ENCODE measurements at places on chromosomes 2 and 18.
A peak's percentile ranks its signal among the peaks of the same experiment; 100 is the strongest.

DNA sequence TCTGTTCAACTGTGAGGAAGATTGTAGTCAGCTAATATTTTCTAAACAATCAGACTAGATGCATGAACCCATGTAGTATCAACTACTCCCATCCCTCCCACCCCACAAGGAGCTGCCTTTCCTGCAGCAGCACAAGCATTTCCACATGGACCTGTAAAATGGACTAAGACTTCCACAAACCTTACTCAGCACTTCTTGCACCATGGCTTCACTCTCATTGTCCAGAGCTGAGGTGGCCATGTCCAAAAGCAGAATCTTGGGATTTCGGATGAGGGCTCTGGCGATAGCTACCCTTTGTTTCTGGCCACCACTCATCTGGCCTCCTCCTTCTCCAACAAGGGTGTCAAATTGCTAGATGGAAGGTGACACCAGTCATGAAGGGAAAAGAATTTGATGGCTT is 61.3 kb downstream of the ABCB11 start:
- H3K36me3 ChIP-seq: no peaks in the 10 kb centered on the region
- DNase-seq: no peak
- H3K4me3 ChIP-seq: no peak overlapping the region
- peaks cover 3% of the 10 kb centered on the region for H3K4me1 ChIP-seq
- H3K27ac ChIP-seq: no peak overlapping the region

GRCh38 chr18:23650968-23651927 is 11.5 kb downstream of the ANKRD29 start:
- DNase-seq: no peak
- no peaks in the 10 kb centered on the region for H3K27me3 ChIP-seq
- no peak overlapping the region for H3K4me3 ChIP-seq
- peaks cover 9% of the 10 kb centered on the region for H3K4me1 ChIP-seq
- H3K36me3 ChIP-seq: no peaks in the 10 kb centered on the region

DNA sequence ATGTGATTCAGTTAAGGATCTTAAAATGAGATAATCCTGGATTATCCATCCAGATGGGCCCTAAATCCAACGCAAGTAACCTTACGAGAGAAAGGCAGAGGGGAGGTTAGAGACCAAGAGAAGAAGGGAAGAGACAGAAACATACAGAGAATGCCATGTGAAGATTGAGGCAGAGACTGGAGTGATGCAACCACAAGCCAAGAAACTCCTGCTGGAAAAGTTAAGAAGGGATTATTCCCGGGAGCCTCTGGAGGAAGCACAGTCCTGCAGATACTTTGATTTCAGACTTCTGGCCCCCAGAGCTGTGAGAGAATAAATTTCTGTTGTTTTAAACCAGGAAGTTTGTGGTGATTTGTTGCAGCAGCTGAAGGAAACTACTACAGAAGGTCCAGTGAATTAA is 992.7 kb downstream of the BCL11A start:
- no peaks in the 10 kb centered on the region for H3K4me1 ChIP-seq
- DNase-seq: no peak
- no peak overlapping the region for H3K27ac ChIP-seq
- H3K27me3 ChIP-seq: no peaks in the 10 kb centered on the region
- no peaks in the 10 kb centered on the region for H3K36me3 ChIP-seq
- no peak overlapping the region for H3K4me3 ChIP-seq

GRCh38 chr18:42157420-42157819 is 202.4 kb downstream of the PIK3C3 start:
- no peaks in the 10 kb centered on the region for H3K4me1 ChIP-seq
- H3K4me3 ChIP-seq: no peak overlapping the region
- no peak for DNase-seq
- no peak overlapping the region for H3K27ac ChIP-seq

- DNase-seq: no peak
- H3K27ac ChIP-seq: peak overlapping the region; percentile 96
- no peaks in the 10 kb centered on the region for H3K27me3 ChIP-seq
- peak overlapping the region; percentile 87 for H3K4me3 ChIP-seq
- H3K4me1 ChIP-seq: peaks cover 56% of the 10 kb centered on the region
- peaks cover 13% of the 10 kb centered on the region for H3K36me3 ChIP-seq
These were observed 550 bp downstream of the MYL12B start for GRCh38 chr18:3262234-3263131.

DNA sequence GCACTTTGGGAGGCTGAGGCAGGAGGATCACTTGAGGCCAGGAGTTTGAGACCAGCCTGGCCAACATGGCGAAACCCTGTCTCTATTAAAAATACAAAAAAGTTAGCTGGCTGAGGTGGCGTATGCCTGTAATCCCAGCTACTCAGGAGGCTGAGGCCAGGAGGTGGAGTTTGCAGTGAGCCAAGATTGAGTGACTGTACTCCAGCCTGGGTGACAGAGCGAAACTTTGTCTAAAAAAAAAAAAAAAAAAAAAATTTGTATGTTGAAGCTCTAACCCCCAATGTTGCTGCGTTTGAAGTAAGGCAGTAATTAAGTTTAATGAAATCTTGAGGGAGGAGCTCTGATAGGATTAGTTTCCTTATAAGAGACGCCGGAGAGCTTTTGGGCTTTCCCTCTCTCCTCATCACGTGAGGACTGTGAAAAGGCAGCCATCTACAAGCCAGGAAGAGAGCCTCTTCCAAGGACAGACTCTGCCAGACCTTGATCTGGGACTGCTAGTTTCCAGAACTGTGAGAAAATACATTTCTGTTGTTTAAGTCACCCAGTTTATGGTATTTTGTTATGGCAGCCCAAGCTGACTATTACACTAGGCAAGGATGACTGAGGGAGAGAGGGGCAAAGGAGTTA is 11.5 kb upstream of the PNPT1 start:
- H3K27me3 ChIP-seq: peaks cover 2% of the 10 kb centered on the region
- DNase-seq: no peak
- no peaks in the 10 kb centered on the region for H3K36me3 ChIP-seq
- no peak overlapping the region for H3K27ac ChIP-seq

DNA sequence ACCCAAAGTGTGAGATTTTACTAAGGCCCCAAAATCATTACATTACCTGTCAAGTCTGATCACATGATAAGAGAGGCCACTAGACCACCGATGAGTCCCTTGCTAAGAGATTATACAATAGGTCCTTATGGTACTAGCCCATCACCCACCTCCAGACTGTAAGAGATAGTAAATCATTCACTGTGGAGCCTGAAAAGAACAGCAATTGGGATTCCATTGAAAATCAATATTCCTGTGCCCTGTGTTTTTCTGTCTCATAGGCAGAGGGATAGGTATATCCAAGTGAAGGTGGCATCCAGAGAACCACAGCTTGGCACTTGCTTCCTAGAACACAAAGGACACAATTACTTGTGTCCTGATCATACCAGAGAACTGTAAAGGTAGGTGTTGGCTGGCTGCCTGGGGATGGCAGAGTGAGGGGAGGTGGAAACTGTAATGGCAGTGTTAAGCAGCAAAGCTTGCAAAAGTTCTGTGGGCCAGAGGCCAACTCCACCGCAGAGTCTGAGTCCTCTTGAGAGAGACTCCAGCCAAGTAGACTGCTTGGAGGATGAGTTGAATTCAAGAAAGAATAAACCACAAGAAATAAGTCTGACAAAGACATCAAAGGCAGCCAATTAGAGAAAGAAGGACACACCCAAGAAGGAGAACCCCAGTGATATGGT is 102.0 kb upstream of the PIEZO2 start:
- H3K27ac ChIP-seq: no peak overlapping the region
- H3K27me3 ChIP-seq: no peaks in the 10 kb centered on the region
- H3K4me3 ChIP-seq: no peak overlapping the region
- H3K4me1 ChIP-seq: no peaks in the 10 kb centered on the region
- no peaks in the 10 kb centered on the region for H3K36me3 ChIP-seq
- no peak for DNase-seq

GRCh38 chr2:227509076-227509475 is 37.1 kb downstream of the AGFG1 start:
- H3K27ac ChIP-seq: no peak overlapping the region
- H3K36me3 ChIP-seq: no peaks in the 10 kb centered on the region
- no peaks in the 10 kb centered on the region for H3K27me3 ChIP-seq
- DNase-seq: no peak

DNA sequence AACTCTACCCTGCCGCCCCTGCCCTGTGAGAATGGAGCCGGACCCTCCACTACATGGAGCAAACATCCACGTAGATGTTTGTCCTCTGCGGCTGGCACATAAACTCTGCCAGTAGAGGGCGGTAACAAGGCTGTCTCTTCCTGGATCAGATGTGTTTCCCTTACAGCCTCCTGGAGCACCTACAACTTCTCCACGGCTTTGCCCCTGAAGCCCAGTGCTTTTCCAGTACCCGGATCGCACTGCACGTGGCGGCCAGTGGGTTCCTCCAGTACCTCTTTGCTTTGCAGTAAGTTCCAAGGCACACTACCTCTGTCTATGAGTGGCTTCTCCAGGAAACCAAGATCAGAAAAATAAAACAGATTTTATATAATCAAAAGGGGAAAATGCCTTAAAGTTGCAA is 651.3 kb downstream of the DCDC2C start:
- no peaks in the 10 kb centered on the region for H3K36me3 ChIP-seq
- H3K27me3 ChIP-seq: no peaks in the 10 kb centered on the region
- H3K27ac ChIP-seq: no peak overlapping the region
- no peaks in the 10 kb centered on the region for H3K4me1 ChIP-seq
- H3K4me3 ChIP-seq: no peak overlapping the region

- peaks cover 3% of the 10 kb centered on the region for H3K4me1 ChIP-seq
- no peaks in the 10 kb centered on the region for H3K27me3 ChIP-seq
- DNase-seq: no peak
These were observed 34.4 kb downstream of the ZFP36L2 start for GRCh38 chr2:43191947-43192516.

DNA sequence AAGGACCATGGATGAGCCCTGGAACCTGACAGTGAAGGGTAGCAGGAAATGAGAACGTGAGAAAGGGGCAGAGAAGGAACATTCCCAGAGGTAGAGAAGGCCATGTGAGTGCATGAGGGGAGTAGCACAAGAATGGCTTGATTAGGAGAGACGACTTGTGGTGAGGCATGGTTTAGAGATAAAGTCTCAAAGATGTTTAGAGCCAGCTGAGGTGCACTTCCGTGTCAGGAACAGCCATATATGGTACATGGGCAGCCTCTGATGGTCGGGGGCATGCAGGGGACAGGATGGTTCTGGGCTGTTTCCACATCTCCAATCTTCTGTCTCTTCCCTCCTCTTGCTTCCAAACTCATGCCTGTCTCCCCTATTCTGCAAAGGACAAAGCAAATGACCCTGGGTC is 28.8 kb upstream of the EFEMP1 start:
- H3K27me3 ChIP-seq: no peaks in the 10 kb centered on the region
- H3K27ac ChIP-seq: no peak overlapping the region
- DNase-seq: no peak
- H3K4me3 ChIP-seq: no peak overlapping the region
- H3K36me3 ChIP-seq: no peaks in the 10 kb centered on the region
- H3K4me1 ChIP-seq: peaks cover 2% of the 10 kb centered on the region

DNA sequence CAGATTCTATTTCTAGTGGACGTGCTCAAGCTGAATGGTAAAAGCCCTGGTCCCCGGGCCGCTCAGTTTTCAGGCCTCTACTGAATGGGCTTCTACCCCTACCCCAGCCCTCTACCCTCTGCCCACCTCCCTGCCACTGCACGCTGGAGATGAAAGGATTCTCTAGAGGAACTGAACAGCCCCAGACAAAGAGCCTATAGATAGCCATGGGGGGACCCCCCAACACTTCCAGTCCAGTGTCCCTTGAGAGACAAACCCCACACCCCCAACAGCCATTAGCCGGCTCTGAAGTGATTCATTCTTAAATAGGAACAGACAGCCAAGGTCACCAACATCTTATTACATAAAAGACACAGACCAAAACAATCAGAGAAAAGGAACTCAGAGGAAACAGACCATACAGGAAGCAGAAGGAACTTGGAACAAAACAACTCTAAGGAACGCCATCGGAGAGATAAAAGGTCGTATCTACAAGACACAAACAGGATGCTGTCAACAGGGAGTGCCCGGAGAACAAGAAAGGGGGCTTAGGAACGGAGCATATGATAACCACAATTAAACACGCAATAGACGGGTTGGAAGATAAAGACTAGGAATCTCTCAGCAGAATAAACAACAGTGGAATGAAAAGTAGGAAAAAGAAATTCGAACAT is 23.5 kb downstream of the TMEM37 start:
- no peak overlapping the region for H3K27ac ChIP-seq
- DNase-seq: peak; percentile 39
- peaks cover 13% of the 10 kb centered on the region for H3K27me3 ChIP-seq
- no peaks in the 10 kb centered on the region for H3K4me1 ChIP-seq
- no peaks in the 10 kb centered on the region for H3K36me3 ChIP-seq

DNA sequence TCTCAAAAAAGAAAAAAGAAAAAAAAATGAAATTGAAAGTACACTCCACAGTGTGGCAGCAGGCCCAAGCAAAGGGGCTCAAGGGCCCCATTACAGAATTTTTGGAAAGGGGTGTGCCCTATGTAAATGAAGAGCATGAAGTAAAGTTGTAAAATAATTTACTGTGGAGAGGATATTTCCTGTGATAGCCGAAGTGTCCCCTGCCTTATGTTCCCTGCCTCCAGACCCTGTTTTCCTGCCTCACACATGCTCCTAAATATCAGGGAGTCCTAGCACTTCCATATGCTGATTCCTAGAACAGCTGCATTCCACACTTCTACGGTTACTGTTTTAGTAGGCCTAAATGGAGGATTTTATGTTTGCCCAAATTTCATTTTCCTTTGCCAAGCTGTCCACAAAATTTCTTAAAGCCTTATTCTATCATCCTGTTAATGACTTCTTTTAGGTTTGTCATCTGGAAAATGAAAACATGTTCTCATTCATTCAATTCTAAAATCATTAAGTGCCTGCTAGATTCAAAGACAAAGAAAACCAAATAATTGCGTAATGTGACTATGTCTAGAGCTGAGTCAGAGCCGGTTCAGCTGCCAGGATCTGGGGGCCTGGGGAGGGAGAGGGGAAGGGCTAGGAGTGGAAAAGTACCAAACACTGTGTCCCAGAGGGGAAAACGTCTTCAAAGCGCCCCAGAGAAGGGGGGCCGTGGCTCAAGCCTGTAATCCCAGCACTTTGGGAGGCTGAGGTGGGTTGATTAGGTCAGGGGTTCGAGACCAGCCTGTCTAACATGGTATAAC is 25.9 kb upstream of the IMPA2 start:
- no peaks in the 10 kb centered on the region for H3K27me3 ChIP-seq
- peaks cover 10% of the 10 kb centered on the region for H3K4me1 ChIP-seq
- no peak overlapping the region for H3K4me3 ChIP-seq
- H3K27ac ChIP-seq: peak overlapping the region; percentile 69
- no peak for DNase-seq
- H3K36me3 ChIP-seq: no peaks in the 10 kb centered on the region

DNA sequence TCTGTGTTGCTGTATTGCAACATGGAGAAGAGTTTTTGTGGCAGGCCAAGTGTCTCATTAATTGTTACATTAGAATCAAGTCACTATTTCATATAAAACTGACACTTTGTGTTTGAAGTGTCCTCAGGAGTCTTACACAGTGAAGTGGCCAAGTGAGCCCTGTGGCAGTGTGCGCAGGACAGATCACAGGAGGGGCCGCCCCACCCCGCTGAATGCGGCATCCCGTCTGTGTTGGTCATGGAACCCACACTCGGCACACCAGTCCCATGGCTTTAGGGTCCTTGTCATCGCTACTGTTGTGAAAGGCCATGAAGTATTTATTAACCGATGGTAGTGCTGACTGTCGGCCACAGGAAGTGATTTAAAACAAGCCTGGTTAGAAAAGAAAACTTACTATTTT is 144.7 kb upstream of the NFATC1 start:
- peaks cover 15% of the 10 kb centered on the region for H3K36me3 ChIP-seq
- DNase-seq: no peak
- H3K27me3 ChIP-seq: no peaks in the 10 kb centered on the region
- H3K4me3 ChIP-seq: no peak overlapping the region

GRCh38 chr2:226325526-226325925 is 474.1 kb downstream of the IRS1 start:
- H3K27ac ChIP-seq: no peak overlapping the region
- H3K36me3 ChIP-seq: no peaks in the 10 kb centered on the region
- H3K4me1 ChIP-seq: no peaks in the 10 kb centered on the region
- no peak overlapping the region for H3K4me3 ChIP-seq

- H3K4me1 ChIP-seq: peaks cover 3% of the 10 kb centered on the region
- H3K36me3 ChIP-seq: no peaks in the 10 kb centered on the region
These were observed 59.3 kb downstream of the ETAA1 start for GRCh38 chr2:67456428-67456827.
